Activated naive CD4-positive, alpha-beta T cell treated with anti-CD3 and anti-CD28 coated beads for 36 hours (primary cell): ENCODE measurements at places on chromosomes 13 and 19. TPM values are rescaled to one million over a fixed set of nuclear protein-coding genes. Genes with fewer than 3 reads are reported as not detected.

DNA sequence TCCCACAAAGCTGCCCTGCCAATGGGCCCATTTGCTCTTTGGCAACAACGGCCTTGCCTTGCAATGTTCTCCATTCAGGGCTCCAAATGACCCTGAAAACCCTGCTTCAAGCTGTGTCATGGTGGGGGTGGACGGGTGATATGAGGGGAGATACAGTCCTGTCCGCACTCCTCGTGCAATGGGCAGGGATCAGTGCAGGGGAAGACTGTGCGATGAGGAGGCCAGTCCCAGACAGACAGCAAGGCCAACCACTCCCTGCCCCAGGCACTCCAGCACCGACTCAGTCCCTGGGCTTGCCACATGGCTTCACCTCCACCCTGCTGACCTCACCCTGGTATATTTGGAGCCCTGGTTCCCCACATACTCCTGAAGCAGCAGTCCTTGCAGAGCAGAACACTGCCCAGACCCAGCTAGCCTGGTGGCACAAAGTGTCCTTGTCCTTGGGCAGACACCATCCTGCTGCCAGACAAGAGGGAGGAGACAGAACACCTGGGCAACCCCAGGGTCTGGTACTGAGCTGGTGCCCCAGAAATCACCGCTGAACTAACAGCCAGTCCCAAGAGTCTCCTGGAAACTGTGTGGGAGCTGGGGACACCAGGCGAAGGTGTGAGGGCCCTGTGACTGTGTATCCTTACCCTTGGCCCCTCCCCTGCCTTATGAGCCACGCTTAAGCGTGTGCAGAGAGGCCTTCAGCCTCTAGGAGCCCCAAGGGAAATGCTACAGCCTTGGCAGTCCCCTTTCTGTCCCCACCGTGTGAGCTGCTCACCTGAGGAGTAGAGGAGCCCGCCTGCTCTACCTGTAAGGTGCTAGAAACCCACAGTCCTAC lies 9.1 kb upstream of the SLC35E1 start:
- DNase-seq = no peak

DNA sequence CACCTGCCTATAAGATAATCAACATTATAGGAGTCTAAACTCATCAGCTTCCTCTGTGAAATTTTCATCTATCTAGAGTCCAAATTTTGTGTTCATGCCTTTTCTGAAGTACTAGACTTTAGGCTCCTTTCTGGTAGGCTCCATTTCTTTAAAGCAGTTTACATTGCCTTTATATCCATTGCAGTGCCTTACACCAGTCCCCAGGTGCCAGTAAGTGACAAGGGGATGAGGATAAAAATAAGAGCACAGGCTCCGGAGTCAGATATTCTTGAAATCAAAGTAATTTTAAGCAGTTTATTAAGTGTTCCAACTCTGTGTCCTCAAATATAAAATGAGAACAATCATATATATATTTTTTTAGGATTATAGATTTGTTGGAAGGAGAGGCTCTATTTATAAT lies 10.6 kb upstream of the CYSLTR2 start:
- DNase-seq = no peak

ITGBL1 gene
- total RNA-seq = not detected

C13orf46 gene
- total RNA-seq = 1.8 TPM

GRCh38 chr13:61685682-61686012 lies 270.0 kb upstream of the PCDH20 start:
- no peak for DNase-seq

DNA sequence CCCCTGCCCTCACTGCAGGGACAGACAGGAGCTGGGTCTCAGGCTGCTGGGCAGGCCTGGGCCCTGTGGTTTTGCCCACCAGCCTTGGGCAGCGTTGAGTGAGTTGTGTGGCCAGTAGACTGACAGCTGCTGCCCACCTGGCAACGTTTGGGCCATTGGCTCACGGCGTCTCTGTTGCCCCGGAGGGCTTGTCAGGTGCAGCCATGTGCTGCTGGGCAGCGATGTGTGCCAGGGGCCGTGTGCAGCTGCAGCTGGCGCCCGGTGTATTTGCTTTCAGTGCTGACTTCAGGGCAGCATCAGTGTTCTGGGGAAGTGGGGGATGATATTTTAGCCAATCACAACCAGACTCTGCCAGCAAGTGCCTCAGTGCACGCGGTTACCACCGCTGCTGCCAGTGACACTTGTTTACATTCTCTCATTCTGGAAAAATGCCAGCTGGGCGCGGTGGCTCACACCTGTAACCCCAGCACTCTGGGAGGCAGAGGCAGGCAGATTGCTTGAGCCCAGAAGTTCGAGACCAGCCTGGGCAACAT lies 10.6 kb downstream of the FZR1 start:
- peak; percentile 29 for DNase-seq

ZIC5 gene
- total RNA-seq = not detected

- DNase-seq = no peak
Observed at GRCh38 chr13:87884884-87885283, 213.7 kb downstream of the SLITRK5 start.

DNA sequence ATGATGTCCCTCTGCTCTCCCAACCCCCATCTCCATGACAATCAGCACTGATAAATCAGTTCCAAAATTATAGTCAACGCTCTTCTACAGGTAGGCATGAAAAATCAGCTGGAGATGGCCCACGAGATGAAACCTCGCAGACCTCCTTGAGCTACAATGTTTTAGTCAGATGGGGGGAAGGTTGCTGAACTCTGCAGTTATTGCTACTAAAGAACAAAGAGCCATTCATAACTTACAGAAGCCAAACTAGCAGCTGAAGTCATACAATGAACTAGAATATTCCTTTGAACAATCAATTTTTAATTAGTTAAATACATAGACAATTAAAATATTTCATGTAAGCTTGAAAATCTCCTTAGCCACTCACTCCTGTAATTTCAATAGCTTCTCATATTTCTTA lies 179.2 kb downstream of the NHLRC3 start:
- DNase-seq = no peak

DNA sequence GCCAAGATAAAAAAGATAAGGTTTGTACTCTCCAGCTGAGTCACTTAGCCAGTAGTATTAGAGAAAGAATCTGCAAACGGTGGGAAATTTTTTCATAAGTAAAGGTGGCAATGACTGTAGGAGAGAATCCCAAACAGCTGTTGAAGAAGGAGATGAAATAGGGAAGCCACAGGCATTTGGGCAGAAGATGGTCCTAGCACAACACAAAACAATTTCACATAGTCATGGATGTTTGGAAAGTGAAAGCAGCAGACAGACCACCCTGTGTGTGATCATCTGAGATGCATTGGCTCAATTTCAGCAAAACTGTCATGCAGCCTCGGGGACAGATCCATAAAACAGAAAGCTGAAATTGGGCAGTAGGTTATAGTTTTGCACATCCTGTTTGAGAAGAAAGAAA lies 2832.4 kb downstream of the PCDH9 start:
- no peak for DNase-seq

DNA sequence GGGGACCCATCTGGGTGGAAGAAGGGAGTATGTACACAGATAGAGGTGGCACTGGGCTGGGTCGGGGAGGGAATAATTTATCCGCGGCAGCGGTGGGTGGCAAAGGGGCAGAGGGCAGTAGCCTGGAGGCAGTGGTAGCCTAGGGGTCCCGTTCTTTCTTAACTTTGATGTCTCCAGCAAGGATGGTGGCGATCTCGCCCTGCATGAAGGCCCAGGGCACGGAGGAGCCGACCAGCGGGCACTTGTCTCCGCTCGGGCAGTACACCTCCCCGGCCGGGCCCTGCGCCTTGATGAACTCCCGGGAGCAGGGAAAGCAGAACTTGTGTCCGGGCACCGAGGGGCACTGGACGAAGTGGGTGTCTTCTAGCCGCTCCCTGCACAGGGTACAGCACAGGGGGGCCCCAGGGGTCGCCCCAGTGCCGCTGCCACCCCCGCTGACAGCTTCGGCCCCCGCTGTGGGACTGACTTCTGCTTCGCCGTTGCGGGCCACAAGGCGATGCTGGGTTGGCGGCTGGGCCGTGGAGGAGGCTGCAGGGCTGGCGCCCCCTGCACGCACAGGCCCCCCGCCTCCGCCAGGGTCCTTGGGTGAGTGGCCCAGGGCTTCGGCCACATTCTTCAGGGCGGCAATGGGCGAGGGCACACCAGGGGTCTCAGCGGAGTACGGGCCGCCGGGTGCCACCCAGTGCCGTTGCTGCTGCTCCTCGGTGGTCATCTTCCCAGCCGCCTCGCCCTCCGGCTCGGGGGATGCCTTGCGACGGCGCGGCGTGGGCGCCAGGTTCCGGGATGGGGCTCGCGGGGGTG lies 1.9 kb downstream of the IRF2BP1 start:
- DNase-seq = no peak

- DNase-seq = no peak
Observed at GRCh38 chr13:109160357-109160756, 530.9 kb downstream of the MYO16 start.

DNA sequence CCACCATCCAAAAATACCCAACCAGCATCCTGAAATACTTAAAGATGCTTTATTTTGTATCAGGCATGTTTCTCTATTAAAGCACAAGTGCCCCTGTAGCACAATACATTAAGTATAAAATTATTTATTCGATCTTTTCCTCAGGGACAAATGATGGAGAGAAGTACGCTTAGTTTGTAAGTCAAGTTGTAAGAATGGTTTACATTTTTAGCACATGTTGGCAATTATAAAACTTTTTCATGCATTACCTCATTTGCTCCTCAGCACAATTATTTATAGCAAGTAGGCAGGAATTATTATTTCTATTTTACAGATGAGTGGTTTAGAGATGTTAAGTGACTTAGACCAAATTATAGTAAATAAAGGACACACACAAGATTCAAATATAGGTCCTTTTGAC lies 232.6 kb upstream of the HTR2A start:
- DNase-seq = no peak

DNA sequence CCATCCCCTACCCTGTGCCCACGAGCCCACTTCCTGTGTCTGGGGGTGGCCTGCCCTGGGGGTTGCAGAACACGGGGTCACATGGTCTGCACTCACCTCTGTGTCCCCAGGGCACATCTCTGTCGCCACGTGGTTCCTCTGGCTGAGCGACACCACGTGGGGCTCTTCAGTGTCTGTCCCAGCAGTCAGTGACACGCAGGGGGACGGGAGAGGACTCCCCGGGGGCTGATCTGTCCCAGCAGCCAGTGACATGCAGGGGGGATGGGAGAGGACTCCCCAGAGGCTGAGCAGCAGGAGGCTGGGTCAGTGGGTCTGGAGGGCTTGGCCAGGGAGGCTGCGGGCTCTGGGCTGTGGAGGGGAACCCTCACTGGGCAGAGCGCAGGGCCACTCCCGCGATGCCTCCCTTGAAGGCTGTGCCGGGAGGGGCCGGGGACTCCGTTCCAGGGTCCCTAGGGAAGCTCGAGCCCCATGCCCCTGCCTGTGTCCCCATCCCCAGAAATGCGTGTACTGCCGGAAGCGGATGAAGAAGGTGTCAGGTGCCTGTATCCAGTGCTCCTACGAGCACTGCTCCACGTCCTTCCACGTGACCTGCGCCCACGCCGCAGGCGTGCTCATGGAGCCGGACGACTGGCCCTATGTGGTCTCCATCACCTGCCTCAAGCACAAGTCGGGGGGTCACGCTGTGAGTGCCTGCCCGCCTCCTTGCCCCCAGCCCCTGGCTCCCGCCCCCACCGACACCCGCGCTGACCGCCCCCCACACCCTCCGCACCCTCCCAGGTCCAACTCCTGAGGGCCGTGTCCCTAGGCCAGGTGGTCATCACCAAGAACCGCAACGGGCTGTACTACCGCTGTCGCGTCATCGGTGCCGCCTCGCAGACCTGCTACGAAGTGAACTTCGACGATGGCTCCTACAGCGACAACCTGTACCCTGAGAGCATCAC lies 174.8 kb downstream of the KDM4B start:
- DNase-seq = no peak

DNA sequence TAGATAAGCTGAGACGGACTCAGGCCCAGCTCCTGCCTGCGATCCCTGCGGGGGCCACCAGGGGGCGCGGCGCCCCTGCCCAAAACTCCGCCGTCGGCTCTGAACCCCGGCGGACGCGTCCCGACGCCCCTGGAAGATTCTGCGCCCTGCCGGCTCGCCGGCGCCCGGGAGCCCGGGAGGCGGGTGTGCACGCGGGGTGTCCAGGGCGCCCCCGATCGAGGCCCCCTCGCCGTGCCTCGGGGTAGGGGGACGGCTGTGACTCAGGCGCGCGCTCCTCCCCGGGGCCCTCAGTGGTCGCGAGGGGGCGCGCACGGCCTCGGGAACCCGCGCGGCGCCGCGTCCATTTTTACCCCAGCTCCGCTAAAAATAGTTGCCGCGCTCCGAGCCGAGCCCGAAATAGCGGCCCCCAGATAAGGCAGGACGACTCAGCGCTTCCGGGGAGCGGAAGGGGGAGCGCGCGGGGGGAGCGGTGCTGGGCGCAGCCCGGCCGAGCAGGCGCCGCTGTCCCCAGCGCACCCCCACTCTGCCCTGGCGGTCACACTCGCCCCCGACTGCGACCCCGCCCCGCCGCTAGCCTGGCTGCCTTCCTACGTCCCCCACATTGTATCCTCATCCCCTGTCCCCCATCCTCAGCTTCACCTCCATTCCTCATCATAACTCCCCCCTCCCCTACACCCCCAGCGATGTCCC lies 16.0 kb upstream of the ERCC1 start:
- peak; percentile 81 for DNase-seq

- no peak for DNase-seq
Observed at GRCh38 chr13:106464076-106464475, 71.4 kb downstream of the EFNB2 start.

DNA sequence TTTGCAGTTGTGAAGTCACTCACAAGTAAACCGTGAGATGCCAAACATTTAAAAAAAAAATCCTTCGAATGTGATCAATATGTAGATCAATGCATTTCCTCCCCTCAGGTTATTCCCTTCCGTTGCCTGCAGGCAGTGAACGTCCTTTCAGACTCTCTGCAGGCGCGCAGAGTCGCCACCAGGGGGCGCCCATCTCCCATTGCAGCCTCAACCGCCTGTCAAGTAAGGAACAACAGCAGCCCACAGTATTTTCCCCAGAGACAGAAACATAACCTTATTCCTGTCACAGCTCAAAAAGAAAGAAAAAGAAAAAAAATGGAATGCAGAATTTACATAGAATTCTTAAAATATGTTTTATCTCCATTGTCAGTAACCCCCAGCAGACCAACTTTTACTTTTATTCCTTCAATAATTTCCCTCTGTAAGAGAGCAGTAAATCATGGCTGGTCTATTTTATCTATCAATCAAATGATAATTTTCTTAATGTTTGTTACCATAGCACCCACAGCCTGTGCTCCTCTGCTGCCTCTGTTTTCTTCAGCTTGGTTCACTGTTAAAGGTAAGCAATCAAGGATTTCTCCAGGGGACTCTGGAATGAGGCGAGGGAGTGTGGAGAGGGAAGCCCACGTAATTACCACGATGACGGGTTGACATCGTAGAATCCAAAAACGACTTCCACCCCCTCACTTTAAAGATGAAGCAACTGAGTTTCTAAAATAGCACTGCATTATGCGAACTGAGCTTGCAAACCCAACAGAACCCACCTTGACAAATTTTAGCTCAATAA lies 637.6 kb upstream of the ARGLU1 start:
- DNase-seq = peak; percentile 67

SHC2 gene
- total RNA-seq = not detected

- no peak for DNase-seq
Observed at GRCh38 chr13:71464686-71465085, 402.3 kb downstream of the DACH1 start.

GRCh38 chr13:66659701-66660467 lies 570.3 kb downstream of the PCDH9 start:
- no peak for DNase-seq

PNMA8B gene
- 0.52 TPM for total RNA-seq

TMEM38A gene
- 0.83 TPM for total RNA-seq
